C1 segment of cervical spinal cord (tissue), 14 donors: ENCODE measurements at places on chromosomes 13 and 19.

DNA sequence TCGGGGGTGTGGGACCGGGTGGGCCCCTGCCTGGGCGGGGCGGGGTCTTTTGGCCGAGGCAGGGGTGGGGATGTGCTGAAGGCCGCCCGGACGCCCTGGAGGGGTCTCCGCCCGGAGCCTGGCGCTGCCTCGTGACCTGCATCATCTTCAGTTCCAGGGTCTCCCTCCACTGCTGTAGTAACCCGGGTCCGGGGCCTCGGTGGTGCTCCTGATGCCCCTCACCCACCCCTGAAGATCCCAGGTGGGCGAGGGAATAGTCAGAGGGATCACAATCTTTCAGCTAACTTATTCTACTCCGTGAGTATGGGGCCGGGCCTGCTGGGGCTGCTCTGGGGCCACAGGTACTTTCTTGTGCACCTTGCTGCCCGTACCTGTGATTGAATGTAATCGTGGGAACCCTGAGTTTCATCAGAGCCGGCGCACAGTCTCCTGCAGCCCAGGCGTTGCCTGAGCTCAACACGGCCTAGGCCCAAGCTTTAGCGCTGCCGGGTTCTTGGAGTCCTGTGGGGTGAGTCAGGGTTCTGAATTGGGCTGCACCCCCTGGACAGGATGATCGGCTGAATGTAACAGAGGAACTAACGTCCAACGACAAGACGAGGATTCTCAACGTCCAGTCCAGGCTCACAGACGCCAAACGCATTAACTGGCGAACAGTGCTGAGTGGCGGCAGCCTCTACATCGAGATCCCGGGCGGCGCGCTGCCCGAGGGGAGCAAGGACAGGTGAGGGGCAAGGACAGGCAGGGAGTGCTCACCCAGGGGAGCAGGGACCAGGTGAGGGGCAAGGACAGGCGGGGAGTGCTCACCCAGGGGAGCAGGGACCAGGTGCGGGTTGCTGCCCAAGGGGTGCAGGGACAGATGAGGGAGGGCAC lies 10.5 kb downstream of the PEAK3 start:
- DNase-seq: no peak

- no peak for DNase-seq
Measured at GRCh38 chr13:25733696-25734435, 317.9 kb downstream of the SHISA2 start.

DNA sequence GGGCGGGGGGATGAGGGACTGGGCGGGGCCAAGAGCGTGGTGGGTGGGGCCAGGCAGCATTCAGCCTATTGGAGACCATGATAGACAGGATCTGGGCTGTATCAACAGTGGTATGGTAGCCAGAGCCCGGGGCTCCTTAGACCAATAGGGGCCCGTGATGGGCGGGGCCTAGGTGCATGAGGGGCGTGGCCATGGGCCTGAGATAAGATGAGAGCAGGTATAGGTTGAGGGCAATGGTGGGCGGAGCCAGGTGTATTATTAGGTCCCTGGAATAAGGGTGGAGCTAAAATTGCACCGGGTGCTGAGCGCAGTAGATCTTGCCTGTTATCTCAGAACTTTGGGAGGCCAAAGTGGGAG lies 5.3 kb downstream of the ABCA7 start:
- no peak for DNase-seq

- DNase-seq: no peak
Measured at GRCh38 chr19:32673573-32673972, 1.4 kb downstream of the ANKRD27 start.

DNA sequence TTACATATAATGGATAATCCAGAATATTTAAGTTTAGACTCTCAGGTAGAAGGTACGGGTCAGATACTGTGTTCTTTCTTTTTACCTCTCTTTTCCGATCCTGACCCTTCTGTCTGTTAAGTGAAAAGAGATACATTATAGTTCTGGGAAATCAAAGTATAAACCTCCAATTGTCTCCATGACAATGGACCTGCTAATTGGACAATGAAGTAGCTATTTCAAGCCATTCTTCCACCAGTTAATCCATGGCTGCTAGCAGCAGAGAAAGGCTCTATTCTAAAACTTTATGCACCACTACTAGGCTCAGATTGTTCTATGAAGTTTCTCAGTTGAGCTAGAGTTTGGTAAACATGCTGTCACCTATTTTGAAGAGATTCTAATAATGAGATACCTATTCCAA lies 8.3 kb upstream of the NBEA start:
- DNase-seq: no peak

GRCh38 chr13:24168979-24169378 lies 8.5 kb downstream of the SPATA13 start:
- no peak for DNase-seq

DNA sequence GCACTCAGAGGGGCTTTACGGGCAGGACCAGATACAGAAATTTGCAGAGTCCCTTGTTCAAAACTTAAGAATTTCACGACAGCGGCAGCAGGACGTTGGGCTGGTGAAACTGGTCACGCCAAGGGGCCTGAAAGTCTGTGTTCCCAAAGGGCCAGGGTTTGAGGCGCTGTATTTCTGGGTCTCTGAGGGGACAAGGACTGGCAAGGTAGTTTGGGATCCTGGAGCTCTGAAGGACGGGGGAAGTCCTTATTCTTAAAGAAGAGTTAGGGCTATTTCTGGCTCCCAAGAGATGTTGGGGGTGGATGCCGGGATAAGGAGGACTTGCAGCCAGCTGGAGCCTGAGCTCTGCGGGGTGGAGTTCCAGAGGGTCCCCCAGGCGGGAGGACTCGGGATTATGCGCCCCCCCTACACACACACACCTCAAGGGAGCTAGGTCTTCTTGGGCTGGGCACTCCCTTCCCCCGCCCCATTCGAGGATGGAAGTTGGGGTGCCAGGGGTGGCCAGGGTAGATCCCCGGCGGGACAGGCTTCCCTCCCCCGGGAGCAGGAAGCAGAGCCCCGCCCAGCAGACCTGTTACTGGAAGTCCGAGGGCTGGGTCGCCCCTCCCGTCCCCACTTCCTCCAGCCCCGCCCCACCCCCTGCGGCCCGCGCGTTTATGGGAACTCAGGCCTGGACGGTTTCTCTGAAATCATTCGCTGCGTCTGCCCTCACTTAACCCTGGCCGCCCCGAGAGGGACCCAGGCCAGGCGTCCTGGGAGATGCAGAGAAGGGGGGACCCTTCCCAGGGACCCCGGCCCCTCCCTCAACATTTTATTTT lies 5.6 kb downstream of the BCL3 start:
- peak; percentile 76 for DNase-seq

GRCh38 chr13:38803531-38803930 lies 116.7 kb downstream of the FREM2 start:
- DNase-seq: no peak

DNA sequence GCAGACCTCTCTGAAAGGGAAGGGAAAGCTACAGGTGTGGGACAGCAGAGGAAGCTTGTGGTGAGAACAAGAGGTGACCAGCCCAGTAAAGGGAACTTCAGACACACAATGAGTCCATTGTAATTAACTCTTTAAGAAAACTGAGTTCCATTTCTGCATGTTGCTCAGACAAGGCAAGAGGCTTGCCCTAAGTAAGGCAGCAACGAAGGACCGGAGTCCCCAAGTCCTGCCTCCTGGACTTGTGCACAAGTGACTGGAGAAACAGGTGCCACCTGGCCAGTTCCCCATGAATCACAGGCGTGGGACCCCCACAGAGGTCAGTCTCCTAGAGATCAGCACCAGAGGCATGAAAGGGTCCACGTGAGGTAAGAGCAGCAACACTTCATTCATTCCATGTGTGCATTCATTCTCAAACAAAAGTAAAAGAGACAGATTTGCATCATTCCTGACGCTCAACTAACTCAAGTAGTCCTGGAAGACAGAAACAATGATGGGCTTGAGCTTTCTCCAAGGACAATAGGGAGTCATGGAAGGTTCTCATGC lies 14.7 kb upstream of the SIGLEC6 start:
- DNase-seq: no peak

GRCh38 chr19:13104360-13104847 lies 1.7 kb upstream of the LYL1 start:
- DNase-seq: no peak

DNA sequence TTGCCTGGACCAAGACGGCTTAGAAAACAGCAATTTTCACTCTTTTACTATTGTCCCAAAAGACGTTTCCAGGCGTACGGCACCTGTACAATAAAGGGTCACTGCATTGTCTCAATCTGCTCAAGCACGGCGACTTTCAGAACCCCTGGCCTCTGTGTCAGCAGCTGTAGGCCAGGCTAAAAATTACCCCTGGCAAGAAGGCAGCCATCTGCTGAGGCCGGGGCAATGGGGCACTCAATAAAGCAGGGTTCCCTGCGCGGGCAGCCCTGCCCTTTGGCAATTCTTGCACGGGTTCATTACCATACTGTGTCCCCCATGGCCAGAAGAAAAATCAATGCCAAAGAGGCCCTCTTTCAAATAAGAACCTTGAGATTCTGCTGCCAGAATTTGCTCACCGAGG lies 52.1 kb downstream of the STK24 start:
- no peak for DNase-seq

GRCh38 chr19:41575998-41576397 lies at the start of gene CEACAM21:
Gene CEACAM21 (plus strand): TSS chr19:41576166. CDS start chr19:41576275, 109 bp downstream.
- DNase-seq: peak; percentile 31

DNA sequence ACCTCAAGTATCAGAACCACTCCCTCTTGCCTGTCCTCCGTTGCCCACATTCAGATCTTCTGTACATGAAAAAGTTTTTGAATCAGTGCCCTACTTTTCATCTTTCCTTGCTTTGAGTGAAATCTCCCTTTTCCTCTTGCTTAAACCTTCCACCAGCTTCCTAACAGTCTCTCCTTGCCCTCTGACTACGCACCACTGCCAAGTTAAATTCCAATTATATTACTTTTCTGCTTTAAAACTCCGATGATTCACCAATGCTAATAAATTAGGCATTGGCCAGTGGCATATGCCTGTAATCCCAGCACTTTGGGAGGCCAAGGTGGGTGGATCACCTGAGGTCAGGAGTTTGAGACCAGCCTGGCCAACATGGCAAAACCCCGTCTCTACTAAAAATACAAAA lies 30.7 kb upstream of the RFXAP start:
- no peak for DNase-seq

GRCh38 chr19:40625406-40626120 lies 24.4 kb downstream of the LTBP4 start:
- DNase-seq: no peak

DNA sequence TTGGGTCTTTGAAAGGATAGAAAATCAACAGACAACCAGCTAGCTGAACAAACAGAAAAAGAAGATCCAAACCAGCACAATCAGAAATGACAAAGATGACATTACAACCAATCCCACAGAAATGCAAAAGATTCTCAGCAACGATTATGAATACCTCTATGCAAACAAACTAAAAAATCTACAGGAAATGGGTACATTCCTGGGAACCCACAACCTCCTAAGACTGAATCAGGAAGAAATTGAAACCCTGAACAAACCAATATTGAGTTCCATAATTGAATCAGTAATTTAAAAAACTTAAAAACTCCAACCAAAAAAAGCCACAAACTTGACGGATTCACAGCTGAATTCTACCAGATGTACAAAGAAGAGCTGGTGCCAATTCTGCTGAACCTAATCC lies 20.9 kb upstream of the C1QTNF9B start:
- DNase-seq: no peak

- DNase-seq: no peak
Measured at GRCh38 chr13:64810750-64811149, 2419.4 kb downstream of the PCDH9 start.

DNA sequence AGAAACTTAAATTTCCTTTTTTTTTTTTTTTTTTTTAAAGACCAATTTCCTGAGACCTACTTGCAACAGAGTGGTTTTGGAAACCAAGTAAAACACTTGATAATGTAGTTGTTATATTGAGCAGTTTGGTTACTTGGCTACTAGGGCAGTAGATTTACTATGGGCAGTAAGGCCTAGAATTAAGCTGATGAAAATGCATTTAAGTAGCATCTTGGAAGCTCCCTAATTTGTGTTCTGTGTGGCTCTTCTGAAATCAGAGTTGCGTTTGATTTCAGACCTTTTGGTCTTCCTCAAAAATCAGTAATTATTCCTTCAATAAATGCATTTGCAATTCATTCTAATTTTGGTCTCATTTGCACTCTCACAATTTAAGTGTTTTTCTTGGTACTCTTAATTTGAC lies 810 bp downstream of the GPR180 start:
- DNase-seq: no peak

DNA sequence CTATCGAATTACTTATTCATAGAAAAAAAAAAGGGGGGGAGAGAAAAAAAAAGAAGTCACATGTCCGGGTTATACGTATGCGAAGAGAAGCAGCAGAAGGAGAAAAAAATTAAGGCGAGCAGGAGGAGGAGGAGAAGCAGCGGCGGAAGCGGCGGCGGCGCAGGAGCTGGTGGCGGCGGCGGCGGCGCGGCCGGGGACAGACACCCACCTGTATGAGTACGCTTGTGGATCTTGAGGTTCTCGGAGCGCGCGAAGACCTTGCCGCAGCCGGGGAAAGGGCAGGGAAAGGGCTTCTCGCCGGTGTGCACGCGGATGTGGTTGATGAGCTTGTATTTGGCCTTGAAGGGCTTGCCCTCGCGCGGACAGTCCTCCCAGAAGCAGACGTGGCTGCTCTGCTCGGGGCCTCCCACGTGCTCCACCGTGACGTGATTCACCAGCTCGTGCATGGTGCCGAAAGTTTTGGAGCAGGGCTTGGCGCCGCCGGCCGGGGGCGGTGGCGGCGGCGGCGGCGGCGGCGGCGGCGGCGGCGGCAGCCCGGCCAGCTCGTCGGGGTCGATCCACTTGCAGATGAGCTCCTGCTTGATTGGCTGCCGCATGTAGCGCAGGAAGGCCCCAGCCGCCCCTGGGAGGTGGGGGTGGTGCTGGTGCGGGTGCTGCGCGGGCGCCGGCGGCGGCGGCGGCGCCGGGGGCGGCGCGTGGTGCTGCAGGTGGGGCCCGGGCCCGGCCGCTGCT lies 1.5 kb downstream of the ZIC5 start:
- no peak for DNase-seq

DNA sequence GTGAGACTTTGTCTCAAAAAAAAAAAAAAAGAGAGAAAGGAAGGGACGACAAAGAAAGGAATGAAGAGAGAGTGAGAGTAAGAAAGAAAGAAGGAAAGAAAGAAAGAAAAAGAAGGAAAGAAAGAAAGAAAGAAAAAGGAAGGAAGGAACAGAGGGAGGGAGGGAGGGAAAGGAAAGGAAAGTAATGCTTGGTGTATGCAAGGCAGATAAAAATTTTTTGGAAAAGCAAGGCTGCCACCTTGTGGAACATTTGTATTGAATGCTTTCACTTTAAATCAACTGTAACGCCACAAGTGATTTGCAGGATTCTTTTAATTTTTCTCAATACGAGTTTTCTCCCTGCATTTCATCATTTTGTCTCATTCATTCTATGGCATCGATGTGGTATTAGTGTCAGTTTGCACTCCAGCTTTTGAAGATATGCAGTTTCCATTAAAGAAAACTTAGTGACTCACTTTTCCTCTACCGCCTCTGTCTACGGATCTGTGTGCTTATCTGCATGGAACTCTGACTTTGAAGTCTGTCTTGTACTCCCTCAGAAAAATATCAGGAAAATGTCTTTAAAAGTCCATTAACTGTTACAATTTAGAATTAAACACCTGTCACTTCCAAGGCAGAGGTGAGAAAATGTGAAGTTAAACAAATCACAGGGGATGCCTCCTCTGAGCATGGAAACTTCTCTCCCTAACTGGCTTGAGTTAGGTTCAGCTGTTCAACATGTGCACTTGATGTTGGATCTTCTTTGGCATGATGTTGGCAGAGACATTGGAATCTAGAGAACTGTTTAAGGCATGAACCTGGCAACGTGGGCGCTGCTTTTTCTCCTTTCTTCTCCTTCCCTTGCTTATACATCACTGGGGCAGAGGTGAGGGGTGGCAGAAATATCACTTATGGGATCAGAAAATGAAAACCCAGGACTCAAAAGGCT lies 20.0 kb upstream of the ZDHHC20 start:
- DNase-seq: no peak

GRCh38 chr13:34942732-34943435 lies 814 bp downstream of the NBEA start:
- peak; percentile 57 for DNase-seq
